PC-9 (cell line): ENCODE measurements at places on chromosomes 7 and 10. TPM values are rescaled to one million over a fixed set of nuclear protein-coding genes. Genes with fewer than 3 reads are reported as not detected.

DNA sequence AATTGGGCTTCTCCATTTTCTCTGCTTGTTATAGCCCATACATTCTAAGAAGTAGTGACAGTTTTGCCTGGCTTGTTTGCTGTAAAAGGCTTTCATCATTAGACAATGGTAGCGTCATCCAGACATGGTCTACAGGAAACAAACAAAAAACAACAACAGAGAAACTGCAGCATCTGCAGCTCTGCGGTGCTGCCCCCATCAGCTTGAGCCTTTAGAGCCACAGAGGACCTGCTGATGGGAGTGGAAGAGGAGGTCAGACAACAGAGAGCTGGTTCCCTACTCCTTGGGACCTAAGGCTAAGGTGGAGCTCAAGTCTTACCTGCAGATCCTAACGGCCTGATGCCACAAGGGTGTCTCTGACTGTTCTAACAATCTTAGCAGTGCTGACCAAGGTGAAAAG lies 3.1 kb downstream of the INA start:
- H3K36me3 ChIP-seq = no peaks in the 10 kb centered on the region
- H3K4me3 ChIP-seq = no peak overlapping the region
- no peak overlapping the region for H3K27ac ChIP-seq
- no peaks in the 10 kb centered on the region for H3K27me3 ChIP-seq
- DNase-seq = no peak

PTF1A gene
- not detected in 2 replicates for total RNA-seq

DNA sequence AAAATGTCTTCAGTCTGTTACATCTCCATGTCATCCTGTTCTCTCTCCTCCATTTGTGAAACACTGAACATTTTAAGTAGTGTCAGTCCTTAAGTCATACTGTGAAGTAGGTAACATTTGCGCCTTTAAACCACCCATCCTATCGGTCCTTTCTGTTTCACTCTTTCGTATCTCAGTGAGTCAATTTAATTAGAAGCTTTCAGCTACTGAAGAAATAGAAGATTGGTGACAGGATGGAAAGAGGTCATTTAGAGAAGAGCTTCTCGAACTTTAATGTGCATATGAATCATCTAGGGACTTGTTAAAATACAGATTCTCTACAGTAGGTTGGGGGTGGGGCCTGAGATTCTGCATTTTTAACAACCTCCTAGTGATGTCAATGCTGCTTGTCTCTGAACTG lies 113.4 kb downstream of the SRI start:
- no peaks in the 10 kb centered on the region for H3K36me3 ChIP-seq
- no peaks in the 10 kb centered on the region for H3K4me1 ChIP-seq
- no peak for DNase-seq
- H3K27ac ChIP-seq = no peak overlapping the region
- no peak overlapping the region for H3K4me3 ChIP-seq

AKR1C8 gene
- total RNA-seq = 2.7 and 4.0 TPM in 2 replicates

DNA sequence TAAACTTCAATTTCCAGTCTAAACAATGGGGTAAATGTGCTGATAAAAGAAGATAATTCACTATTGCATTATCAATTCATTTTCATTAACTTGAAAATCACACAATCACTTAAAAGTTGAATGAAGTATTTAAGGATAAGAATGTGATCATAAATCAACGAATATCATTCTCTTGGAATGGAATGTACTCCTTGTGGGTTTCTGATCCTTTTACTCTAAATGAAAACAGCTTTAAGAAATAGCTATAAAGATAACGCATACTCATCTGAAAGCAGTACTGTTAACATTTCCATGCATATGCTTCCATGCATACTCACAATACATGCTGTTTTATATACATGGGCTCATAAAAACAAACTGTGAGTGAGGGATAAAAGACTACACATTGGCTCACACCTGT lies 108.8 kb downstream of the ATE1 start:
- no peaks in the 10 kb centered on the region for H3K27me3 ChIP-seq
- H3K4me3 ChIP-seq = no peak overlapping the region
- no peaks in the 10 kb centered on the region for H3K36me3 ChIP-seq
- no peaks in the 10 kb centered on the region for H3K4me1 ChIP-seq

KLLN gene
- total RNA-seq = 0.30 and 0.57 TPM in 2 replicates

GRCh38 chr10:652233-652632 lies 37.2 kb downstream of the DIP2C start:
- no peaks in the 10 kb centered on the region for H3K36me3 ChIP-seq
- no peak overlapping the region for H3K4me3 ChIP-seq
- no peaks in the 10 kb centered on the region for H3K4me1 ChIP-seq
- peaks cover 25% of the 10 kb centered on the region for H3K27me3 ChIP-seq
- DNase-seq = no peak
